ENCODE measurements at places on chromosomes 16 and 17.

DNA sequence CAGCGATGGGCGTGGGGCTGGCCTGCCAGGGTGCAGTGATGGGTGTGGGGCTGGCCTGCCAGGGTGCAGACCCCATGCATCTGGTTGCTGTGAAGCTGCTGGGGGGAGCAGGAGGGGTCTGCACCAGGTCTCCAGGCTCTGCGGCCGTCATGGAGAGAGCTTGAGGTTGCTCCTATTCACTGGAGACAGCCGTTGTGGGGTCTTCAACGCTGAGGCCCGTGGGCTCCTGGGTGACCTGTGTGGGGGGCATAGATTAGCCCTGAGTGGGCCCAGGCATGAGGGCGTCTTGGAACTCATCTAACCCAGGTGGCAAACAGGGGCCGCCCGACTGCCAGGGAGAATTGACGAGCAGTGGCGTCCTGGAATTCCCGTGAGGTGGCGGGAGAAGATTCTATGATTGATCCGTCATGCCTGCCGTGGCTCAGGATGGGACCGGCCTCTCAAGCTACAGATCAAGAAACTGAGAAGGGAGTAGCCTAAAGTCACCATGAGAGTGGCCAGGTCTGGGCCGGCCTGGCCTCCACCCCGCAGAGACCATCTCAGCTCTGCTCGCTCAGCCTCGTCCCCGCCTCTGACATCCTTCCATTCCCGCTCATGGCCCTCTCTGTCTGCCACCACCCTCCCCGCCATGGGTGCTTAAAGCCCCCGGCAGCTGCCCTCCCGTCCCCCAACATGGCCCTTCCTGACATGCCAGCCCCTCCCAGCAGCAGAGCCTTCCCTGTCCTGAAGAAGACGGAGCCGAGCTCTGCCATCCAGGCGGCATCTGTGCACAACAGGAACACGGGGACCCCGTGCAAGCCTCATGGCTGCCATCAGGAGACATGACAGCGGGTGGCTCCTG, 50.7 kb upstream of the ACSF3 start:
- no peak for DNase-seq

DNA sequence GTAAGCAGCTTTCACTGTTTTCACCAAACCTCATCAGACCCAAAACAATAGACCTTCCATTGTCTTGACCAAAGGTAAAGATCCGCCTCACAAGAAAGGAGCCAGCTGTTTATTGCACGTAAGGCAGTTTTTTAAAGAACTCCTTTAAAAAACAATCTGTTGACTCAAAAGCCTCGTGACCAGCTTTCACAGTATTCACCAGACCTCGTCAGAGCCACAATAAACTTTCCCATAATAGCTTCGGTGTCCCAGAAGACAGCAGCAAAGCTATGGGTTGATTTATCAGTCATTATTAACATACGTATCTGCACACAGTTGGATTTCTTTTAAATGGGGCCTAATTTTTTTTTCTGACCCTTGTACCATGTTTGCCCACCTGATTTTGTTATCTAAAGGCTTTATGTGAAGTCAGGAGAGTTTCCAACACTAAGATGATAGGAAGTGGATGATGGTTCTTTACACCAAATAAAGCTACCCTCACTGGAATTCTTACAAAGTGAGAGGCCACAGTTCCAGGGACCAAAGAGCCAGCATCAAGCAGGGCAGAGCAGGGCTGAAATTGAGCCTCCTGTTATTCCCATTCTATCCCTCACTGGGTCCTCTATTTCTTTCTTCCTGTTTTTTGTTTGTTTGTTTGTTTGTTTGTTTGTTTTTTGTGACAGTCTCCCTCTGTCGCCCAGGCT, 17.6 kb upstream of the HELZ start:
- no peak for DNase-seq

DNA sequence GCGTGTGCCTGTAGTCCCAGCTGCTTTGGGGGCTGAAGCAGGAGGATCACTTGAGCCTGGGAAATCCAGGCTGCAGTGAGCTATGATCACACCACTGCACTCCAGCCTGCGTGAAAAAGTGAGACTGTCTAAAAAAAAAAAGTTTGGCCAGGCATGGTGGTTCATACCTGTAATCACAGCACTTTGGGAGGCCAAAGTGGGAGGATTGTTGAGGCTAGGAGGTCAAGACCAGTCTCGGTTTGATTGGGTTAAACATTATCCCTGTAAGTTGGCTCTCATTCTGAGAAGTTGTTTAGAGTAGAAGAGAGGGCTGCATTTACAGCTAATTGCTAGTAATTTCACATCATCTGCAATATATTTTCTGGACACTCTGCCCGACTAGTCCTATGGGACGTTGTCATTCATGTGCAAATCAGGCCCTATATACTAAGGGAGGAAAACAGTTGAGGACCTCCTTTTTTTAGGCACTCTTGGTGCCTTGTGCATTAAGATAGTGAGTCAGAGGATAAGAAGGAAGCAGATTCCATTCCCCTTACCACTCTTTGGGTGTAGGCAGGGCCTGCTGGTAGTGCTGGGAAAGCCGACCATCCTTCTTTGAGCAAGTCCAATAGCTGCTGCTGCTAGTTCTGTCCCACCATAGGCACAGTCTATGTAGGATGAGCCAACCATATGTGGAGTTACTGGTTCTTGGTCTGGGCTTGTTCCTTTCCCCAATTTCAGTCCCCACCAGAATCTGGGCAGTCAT, 18.7 kb downstream of the HMOX2 start:
- no peak for DNase-seq

GRCh38 chr16:31704138-31704537, 169.5 kb upstream of the ZNF267 start:
- no peak for DNase-seq

DNA sequence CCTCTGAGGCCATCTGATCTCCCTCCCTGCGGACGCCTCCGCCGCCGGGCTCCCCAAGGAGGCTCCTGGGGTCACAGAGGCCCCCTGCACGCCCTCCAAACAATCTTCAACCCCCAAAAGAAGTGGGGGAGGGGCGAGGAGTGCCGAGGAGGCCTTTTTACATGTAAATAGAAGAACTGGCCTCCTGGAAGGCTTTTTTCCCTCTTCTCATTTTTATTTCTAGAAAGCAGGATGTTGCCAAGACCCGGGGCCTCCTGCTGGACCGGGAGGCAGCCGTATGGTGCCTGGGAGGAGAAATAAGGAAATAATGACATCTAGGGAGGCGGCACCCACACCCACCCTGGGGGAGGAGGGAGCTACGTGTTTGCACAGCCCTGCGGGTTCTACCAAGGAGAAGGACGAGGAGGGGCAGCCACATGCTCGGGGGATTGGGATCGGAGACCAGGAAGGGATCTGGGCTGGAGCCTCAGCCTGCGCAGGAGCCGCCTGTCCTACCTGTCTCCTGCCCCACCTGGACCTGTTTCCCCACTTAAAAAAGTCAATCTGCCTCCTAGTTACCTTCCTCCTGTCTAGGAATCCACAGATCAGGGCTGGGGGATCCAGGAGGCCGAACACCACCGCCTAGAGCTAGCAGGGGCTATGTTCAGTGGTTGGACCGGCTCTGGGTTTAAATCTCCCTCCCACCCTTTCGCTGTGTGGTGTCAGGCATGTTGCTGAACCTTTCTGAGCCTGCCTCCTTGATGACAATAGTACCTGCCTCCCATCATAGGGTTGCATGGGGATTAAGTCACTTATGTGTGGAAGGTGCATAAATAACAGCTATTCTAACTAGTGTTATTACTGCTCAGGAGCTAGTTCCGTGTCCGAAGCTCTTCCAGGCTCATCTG, 175.7 kb upstream of the GSE1 start:
- DNase-seq, result no peak

- no peak for DNase-seq
Observed at GRCh38 chr16:68564382-68564985, 25.4 kb downstream of the ZFP90 start.

DNA sequence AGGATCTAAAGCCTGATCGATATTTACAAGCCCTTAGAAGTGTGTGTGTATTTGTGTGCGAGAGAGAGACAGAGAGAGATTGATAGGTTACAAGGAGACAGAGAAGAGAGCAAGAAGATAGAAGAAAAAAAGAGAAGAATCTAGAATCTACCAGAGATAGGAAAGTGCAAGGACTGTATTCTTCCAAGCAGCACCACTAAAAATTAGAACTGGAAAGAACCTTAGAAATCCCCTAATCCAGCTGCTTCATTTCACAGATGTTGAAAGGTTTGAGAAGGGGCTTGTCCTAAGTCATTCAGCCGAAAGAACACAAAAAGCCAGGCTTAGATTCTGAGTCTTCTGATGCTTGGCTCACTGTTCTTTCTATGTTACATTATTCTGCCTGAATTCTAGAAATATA, 92.2 kb downstream of the HS3ST3A1 start:
- DNase-seq, result no peak

DNA sequence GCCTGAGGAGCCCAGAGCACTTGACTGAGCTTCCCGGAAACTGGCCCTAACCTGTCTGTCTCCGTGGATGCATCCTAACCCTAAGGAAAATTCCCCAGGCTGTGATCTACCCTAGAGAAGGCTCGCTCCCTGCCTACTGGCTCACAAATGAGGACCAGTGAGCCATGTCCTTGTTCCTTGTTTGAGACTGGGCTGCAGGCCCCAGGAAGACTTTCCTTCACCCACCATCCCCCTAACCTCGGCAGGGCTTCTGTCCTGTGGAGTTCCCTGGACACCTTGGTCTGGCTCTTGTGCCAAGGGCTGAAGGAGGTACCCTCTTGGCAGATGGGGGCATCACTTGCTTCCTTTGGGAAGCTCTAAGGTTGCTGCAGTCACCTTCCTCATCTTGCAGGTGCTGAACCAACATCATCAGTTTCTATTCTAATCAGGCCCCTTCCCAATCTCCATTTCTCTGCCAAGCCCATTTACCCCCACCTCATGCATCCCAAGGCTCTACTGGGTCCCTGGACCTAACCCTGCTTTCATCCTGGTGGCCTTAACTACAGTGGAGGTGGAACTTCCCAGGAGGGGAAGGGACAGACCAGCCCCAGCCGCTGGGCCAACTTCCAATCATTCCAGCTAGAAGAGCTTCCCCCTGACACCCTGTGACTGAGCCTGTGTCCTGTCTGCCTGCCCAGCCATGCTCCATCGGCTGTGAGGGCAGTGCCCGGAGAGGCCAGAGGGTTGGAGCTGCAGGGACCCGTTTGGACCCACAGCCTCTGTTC, 12.4 kb downstream of the RNF40 start:
- no peak for DNase-seq
